NCI-H524 (cell line): ENCODE measurements at places on chromosomes 3 and 15.

- no peak for DNase-seq
These were observed 44.6 kb downstream of the POMGNT2 start for GRCh38 chr3:43061101-43061895.

DNA sequence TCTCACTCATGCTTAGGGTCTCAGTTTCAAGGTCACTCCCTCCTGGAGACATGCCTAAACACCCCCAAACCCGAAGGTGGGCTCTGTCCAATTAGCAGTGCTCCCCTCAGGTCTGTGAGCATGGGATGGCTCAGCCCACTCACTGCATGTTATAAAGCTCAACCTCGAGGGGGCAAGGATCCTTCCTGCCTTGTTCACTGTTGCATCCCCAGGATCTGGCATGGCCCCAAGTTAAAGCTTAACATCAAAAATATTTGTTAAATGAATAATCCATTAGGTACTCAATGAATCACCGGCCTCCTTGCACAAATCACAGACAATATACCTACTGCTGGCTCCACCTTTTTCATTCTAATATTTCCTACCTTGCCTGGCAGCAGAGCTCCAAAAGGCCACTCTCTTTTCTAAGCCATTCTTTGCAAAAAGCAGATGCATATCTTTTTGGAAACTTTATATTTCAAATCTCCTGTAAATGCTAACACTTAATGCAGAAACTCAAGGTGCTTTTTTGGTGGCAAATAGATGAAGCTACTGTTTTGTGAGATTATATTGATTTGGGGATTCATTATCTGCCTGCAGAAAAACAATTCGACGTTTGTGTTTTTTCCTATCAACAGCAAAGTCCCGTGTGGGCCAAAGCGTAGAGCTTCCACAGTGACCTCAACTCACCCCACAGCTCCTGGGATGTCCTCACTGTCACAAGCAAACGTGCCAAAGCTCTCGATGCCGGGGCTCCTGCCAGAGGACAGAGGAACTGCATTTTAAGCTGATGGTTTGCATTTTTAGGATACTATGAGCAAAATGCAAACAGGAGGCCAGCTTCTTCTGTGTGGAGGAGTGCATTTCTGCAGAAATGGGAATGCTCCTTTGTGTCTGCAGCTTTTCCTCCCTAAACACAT, 35.4 kb downstream of the PCOLCE2 start:
- DNase-seq: no peak

GRCh38 chr3:51946796-51947195, 4.6 kb downstream of the PARP3 start:
- no peak for DNase-seq

- no peak for DNase-seq
These were observed 438.8 kb upstream of the TGFBR2 start for GRCh38 chr3:30167541-30168011.

- DNase-seq: no peak
These were observed 19.9 kb downstream of the ABHD5 start for GRCh38 chr3:43710607-43711006.

GRCh38 chr3:137294839-137295238, 337.1 kb downstream of the IL20RB start:
- DNase-seq: no peak

DNA sequence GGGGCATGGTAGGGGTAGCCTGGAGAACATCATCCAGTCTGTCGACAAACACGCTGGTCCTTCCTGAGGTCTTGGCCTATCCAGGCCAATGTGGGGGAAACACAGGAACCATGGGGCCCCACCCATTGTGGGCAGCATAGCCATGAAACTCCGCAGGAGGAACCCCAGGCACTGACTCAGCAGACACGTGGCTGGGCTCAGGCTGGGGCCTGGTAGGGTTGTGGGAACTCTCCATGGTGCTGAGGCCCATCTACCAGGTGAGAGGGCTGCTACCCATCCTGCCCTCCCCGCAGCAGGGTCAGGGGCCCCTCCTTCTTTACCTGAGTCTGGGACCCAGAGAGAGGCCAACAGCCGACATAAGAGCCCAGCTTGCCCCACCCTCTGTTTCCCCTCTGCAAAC, 22.6 kb upstream of the CACNA2D2 start:
- DNase-seq: no peak

DNA sequence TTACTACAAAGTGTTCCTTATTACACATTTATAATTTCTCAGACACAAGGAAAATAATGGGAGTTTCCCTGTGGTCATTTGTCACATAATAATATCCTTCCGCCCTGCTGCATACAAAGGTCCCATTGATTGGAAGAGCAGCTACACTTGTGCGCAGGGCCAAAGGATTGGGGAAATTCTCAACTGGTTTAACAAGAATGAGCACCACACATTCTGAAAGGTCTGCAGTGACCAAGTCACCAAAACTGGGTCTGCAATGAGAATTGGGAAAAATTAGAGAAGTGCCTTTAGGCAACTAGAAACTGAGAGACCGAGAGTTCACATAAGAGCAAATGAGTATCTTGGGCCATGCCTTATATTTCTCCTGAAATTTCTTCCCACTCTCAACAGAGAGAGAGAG, 98.2 kb upstream of the NR2F2 start:
- no peak for DNase-seq

DNA sequence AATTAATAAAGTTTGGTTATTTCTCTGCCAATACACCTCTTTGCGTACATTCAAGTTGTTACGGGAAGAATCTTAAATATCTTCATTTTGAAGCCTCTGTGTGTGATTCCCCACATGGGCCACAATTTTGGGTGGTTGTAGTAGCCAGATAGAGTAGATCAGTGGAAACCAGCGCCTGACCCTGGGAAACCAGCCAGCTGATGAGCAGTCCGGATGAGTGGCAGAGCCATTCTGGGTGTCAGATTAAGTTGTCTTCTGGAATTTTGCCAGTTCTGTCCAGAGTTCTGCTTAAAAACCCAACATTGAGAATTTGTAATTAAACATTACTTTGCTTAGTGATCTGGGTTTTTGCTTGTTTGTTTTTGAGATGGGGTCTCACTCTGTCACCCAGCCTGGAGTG, 49.7 kb downstream of the MRPS25 start:
- no peak for DNase-seq

- DNase-seq: no peak
These were observed 124.3 kb downstream of the TMEM266 start for GRCh38 chr15:76183930-76184649.

GRCh38 chr15:73873889-73874511, 636 bp downstream of the TBC1D21 start:
- peak; percentile 74 for DNase-seq

DNA sequence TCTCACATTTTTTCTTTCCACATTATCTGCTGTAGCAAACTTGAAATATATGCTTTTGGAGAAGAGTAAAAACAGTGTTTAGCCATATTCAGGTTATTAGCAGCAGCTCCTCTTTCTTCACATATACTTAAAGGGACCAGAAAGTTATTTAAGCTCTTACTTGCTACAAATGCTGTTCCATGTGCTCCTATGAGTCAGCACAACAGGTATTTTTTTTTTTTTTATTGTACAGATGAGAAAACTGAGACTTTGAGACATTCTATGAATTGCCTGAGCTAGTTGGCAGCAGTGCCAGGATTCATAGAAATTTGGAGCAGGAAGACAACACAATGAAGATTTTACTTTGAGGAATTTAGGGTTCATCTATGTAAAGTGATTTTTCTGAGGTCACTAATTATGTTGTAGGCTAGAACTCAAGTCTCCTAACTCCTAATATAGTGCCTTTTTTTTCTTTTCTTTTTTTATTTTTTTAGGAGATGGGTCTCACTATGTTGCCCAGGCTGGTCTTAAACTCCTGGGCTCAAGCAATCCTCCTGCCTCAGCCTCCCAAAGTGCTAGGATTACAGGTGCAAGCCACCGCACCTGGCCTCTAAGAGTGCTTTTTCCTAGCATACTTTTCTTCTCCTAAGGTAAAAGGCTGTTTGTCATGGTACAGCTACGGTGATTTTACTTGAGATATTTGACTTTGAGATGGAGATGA, 23.6 kb downstream of the SETD5 start:
- no peak for DNase-seq

DNA sequence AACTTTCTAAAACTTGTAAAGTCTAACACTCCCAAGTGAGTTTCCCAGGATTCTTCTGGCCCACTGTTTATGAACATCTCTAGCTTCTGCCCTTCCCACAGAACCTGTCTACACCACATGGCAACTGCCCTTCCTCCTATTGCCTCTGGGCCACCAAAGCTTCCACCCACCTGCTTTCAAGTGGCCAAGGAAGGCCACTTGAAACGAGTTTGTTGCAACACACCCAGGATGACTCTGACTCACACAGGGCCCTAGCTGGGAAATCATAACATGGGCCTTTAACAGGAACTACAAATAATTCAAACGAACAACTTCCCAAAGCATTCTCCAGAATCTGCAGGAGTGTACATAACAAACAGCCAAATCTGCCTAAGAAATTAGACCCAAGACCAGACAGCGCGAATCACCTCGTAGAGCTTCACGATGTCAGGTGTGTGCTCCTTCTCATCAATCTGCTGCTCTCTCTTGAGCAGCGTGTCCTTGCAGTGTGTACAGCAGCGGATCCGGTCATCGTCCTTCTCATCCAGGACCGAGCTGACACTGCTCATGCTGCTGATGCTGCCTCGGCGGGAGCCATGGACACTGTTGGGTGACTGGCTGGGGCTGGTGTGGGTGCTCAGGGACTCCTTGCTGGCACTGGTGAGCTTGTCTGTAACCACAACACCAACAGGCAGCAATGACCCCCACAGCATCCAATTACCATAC, 16.8 kb downstream of the RBSN start:
- DNase-seq: no peak

GRCh38 chr3:177465257-177465642, 268.0 kb upstream of the TBL1XR1 start:
- DNase-seq: no peak

DNA sequence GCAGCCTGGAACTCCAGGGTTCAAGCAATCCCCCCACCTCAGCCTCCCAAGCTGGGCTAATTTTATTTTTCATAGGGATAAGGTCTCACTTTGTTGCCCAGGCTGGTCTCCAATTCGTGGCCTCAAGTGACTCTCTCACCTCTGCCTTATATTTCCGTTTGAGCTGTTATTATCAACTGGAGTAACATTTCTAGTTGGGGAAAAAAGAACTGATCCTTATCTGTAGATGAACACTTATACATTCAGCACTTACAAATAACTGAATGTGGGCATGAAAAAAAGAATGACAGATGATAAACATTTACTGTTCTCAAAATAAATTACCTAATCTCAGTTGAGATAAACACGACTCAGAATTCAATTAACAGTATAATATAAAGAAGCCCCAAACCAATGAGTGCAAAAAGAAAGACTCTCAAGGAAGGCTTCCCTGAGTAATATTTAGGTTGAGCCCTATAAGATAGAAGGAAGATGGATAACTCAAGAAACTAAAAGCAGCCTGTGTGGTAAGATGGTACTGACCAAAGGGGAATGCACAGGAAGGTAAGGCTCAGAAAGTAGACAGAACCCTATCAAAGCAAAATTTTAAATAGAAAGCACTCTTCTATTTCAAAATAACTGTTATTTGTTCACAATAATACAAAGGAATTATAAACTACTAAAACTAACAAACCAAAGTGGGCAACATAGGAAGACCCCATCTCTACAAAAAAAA, 11.8 kb downstream of the UBE3A start:
- no peak for DNase-seq

DNA sequence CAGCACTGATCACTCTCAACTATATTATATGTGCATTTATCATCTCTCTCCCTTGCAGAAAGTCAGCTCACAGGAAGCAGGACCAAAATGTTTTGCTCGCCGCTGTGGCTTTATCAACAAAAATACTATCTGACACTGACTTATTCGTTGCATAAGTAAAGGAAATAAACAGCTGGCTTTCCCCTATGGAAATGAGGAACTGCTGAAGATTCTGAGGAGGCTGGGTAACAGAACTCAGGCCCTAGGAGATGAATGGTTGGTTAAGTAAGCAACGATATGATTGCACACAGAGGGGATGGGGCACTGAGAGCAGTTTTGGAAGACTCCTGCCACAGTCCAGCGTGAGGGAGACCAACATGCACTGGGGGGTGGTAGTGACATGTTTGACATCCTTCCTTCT, 181.1 kb downstream of the STT3B start:
- DNase-seq: no peak
